ENCODE measurements at places on chromosomes 11 and 22.

- no peak for DNase-seq
Measured at GRCh38 chr11:12434325-12434654, 56.9 kb downstream of the PARVA start.

DNA sequence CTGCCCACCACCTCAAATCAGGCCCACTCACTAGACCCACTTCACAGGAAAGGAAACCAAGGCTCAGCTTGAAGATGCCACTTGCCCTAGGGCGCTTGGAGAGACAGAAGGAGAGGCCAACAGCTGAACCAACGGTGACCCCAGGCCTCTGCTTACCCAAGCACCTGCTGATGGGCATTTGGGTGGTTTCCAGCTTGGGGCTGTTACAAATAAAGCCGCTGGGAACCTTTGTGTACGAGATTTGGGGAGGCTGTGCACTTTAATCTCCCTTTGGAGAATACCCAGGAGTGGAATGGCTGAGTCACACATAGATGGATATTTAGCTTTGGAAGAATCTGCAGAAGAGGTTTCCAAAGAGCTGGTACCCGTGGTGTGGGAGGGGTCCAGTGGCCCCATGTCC is 50.9 kb upstream of the LINC01488 start:
- DNase-seq, result no peak

GRCh38 chr22:44964722-44965078 is 45.1 kb downstream of the PHF21B start:
- DNase-seq, result no peak

DNA sequence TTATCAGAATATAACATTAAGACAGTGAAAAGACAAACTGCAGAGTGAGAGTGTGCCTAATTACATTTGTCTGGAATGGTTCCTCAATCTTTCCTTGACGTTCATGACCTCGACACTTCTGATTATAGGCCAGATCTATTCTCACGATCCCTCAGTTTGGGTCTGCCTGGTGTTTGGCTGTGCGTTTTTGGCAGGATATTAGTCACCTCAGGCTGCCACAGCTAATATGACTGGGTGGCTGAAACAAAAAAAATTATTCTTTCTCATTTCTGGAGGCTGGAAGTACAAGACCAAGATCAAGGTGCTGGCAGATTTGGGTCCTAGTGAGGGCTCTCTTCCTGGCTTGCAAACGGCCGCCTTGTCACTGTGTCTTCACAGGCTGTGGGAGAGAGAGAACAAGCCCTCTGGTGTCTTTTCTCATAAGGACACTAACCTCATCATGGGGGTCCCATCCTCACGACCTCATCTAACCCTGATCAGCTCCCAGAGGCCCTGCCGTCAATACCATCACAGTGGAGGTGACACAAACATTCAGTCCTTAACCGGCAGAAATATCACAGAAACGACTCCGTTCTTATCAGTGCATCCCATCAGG is 23.2 kb downstream of the IFITM10 start:
- no peak for DNase-seq

DNA sequence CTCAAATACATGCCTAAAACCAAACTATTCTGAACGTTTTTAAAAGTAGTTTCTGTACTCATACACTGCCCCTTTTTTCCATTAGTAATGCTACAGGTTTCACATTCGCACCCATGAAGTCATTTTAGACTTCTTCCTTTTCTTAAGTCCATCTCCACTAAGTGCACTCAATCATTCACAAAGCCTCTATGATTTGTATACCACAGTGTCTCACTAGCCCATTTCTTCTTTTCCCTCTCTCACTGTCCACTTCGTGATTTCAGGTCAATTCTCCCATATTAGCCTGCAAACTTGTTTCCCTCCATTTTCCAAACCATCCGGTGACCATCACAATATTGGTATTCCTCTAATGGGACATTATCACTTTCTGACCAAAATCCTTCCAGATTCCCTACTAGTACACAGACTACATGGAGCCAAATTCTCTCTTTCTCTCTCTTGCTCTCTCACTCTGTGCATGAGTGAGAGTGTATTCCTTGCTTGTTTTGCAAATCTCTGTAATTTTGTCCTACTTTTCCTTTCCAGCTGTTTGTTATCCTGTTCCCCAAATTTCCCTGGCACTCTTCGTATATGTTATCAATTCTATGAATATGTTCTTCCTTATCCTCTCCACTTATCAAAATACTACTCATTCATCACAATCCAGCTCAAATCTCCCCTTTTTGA is 3.4 kb upstream of the ZC3H12C start:
- DNase-seq, result no peak

GRCh38 chr22:39129746-39130145 is 22.7 kb downstream of the CBX7 start:
- no peak for DNase-seq

GRCh38 chr22:36586852-36587251 is 57.9 kb upstream of the EIF3D start:
- DNase-seq, result no peak

DNA sequence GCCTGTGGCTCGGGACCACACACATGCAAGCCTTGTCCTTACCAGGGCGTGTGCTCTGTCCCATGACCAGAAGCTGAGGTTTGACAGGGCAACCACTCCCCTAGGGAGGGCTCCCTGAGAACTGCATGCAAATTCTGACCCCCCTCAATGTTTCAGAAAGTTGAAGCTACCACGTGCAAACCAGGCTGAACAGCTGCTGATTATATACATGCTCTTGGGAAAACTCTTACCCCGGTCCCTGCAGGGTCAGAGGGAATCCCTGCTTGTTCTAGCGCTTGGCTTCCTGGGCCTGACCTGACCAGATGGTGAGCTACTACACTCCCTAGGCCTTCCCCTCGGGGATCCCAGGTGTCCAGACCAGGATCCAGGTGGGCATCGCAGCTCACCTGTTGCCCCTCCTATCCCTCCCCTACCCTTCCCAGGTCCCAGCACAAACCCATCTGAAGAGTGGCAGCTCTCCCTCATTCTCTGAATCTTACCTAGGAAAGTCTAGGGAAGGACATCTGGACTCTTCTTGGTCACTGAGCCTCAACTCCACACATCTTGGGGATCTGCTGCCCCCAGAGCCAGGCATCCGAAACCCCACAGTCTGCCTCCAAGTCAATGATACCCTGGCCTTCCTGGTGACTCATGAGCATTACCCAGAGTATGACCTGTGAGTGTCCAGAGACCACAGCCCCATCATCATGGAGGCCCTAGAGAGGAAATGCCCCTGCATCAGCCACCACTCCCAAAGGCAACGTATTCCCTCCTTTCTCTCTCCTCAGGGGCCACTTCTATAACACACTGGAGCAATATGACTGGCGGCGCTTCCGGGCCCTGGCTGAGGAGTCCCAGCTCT is 61.5 kb downstream of the BTG4 start:
- no peak for DNase-seq

- DNase-seq, result no peak
Measured at GRCh38 chr11:20617346-20618005, 18.1 kb downstream of the SLC6A5 start.

GRCh38 chr11:94060401-94060800 is 39.2 kb downstream of the HEPHL1 start:
- DNase-seq, result no peak

DNA sequence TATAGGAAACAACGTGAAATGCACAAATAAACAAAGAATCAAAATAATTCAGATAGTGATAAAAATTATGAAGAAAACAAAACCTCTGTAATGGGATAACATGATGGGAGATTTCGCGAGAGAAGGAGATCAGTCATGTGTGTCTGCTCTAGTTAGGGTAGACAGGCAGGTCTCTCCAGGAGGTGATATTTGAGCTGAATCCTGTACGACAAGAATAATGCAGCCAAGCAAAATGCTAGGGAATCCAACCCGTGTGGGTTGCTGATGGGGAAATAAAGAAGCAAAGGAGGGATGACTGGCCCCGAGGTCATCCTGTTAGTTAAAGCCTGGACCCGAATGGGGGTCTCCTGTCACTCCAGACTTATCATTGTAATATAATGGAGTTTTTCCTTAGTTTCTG is 16.0 kb downstream of the MAML2 start:
- no peak for DNase-seq

GRCh38 chr11:124759266-124760204 is 2.6 kb downstream of the ESAM start:
- peak; percentile 60 for DNase-seq

DNA sequence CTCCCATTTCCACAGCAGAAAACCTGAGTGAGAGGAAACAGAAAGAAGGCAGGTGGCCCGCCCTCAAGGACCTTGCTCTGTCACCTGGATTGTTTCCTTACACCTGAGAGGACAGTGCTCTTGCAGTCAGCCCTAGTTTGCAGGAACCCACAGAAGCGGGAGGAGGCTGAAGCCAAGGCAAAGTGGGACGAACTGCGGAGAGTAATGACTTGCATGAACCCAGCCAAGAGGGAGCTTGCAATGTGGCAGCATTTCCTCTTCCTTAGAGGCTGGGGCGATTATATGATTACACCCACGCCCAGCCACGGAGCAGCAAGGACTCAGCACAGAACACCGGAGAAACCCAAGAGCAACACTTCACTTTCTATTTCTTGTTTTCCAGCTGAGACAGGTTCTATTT is 102.6 kb downstream of the SPON1 start:
- no peak for DNase-seq

DNA sequence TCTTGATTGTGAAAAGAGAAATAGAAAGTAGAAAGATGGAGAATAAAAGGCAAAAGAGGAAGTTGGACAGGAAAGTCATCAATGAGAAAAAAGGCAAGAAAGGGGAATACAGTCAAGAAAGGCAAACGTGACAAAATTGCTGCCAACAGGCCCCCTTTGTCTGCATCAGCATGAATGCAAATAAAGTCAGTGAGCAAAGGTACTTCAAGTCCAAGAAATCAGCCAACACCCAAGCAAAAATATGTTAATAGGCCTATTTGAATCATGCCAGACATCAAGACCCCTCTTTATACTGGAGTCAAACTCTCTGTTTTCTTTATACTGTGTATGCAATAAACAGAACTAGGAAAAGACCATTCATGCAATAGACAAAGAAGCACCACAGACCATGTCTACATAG is 34.3 kb downstream of the GUCY1A2 start:
- DNase-seq, result no peak

GRCh38 chr11:12523180-12523924 is 146.0 kb downstream of the PARVA start:
- no peak for DNase-seq

DNA sequence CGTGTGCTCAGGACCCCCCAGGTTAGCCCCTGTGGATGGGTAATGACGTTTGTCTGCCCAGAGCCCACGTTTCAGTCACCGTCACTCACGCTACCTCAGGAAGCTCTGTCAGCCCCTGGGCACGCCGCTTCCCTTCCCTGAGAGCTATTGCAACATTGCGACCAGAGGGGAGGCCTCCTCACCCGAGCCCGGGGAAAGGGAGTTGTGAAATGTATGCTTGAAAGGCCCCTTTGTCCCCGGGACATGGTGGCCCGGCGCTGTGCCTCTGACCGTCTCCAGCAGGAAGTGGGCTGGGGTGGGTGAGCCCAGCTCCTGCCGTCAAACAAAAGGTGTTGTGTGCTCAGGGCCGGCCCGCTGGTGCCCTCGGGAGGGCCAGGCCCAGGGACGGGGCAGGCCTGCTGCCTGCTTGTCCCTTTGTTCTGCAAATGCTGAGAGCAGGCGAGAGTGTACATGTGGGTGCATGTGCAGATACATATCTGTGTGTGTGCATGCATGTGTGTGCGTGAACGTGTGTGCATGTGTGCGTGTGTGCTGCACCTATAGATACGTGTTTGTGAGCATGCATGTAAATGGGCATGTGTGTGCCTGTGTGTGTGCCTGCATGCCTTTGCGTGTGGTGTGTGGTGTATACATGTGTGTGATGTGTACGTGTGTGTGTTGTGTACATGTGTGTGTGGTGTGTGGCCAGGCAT is 1125.0 kb downstream of the BRD1 start:
- DNase-seq, result peak; percentile 61

- DNase-seq, result no peak
Measured at GRCh38 chr11:15882876-15883454, 473.4 kb downstream of the SOX6 start.

DNA sequence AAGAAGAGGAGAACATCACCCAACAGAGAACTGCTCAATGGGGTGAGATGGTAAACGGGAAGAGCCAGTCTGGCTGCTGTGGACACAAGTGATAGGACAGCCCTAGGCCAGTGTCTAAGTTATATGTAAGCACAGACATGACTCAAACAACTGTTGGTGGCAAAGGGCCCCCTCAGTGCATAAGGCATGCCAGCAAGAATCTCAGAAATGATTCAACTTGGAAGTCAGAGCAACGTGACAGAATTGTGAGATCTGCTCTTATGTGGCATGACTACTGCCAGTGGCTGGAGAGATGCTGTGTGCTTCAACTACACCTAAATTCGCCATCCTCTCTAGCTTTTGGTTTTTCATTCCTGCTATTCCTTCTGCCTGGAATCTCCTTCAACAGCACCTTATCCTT is 7.4 kb downstream of the SLN start:
- no peak for DNase-seq

GRCh38 chr11:129779342-129779741 is 36.3 kb upstream of the TMEM45B start:
- no peak for DNase-seq

DNA sequence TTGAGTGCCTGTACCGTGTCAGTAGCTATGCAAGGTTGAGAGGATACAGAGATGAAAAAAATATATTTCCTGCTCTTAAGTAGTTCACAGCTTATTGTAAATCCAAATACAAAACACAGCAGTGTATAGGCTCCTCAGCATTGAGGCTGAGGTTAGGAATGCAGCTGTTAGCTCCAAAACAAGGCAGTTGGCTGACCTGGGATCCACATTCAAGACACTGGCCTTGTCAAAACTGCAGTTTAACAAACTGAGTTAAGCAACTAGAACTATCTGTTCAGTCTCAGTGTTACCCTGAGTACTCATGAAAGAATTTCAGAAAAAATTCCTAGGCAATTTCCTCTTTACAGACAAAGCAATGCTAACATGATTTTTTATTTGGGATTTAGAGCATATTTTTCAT is 42.8 kb downstream of the REXO2 start:
- DNase-seq, result no peak

DNA sequence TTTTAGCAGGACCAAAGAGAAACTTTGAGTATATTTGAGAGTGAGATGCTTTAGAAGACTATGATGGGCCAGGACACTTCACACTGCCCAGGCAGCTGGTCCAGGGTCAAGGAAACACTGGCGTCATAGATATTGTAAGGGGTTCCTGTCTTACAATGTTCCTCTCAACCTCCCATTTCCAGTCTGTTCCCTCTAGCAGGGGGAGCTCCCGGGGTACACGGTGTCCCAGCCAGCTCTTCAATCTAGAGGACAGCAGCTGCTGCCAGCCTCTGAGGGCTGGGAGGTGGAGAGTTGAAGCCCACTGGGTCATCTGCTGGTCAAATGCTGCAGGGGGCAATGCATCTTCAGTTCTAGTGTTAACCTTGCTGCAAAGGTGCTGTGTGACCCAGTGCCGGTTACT is 40.7 kb upstream of the TIMP3 start:
- DNase-seq, result no peak

GRCh38 chr11:47912843-47913437 is 64.8 kb upstream of the NUP160 start:
- DNase-seq, result no peak

Measured in femur (tissue), 1 donor.